ENCODE measurements at places on chromosomes 5 and 9.

DNA sequence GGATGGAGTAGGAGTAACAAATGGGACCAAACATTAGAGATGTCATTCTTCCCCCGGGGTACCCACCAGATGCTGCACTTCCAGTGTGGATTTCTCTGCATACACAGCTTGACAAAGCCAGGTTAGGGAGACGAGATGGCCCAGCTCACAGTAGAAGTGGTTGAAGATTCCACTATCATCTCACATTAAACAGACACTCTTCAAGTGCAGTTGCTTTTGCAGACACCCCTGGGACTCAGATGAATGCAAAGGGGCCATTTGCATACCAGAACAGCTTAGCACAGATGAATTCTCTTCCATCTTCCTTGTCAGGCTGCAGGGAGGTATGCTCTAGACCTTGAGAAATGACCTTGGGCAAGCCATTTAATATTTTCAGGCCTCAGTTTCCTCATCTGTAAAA lies 12.6 kb upstream of the C5orf58 start:
- DNase-seq = no peak

GRCh38 chr5:170268884-170269283 lies 28.7 kb downstream of the LCP2 start:
- no peak for DNase-seq

- DNase-seq = no peak
These were observed 78.0 kb downstream of the YIPF5 start for GRCh38 chr5:144092508-144092907.

GRCh38 chr5:143992496-143992895 lies 178.0 kb downstream of the YIPF5 start:
- no peak for DNase-seq

GRCh38 chr5:138029501-138029900 lies 3.4 kb downstream of the FAM13B start:
- DNase-seq = no peak

DNA sequence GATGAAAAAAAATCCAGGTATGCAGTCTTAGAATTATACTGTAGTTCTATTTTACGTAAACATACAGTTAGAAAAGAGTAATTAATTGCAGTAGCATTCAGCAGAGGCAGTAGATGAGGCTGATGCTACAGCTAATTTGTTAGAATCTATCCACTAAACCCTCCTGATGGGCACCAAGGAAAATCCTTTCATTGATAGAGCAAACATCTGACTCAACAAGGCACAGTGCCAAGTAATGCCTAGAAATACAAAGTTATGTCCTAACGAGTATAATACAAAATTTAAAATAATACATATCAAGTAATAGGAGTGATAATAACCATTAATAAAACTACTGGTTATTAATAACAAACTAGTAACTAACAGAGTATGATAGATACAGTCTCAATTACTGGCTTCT lies 9.0 kb downstream of the MOCS2 start:
- DNase-seq = no peak

GRCh38 chr5:179758955-179759354 lies 26.3 kb downstream of the MAML1 start:
- DNase-seq = no peak

- DNase-seq = no peak
These were observed 10.1 kb downstream of the MYMK start for GRCh38 chr9:133514460-133515239.

DNA sequence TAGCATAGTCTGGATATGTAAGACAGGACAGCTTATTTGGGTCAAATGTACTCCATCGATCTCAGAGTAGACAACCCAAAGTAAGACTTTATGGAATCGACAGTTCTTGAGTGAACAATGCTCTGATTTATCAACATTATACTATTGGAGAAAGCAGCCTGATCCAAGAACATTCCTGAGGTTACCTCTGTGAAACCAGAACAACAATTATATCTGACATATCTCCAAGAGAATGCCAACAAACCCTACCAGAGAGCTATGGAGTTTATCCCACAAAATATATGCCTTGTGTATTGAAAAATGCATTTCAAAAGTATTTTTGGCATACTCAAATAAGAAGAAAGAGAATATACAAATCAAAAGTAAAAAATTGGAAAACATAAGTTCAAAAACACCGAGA lies 1985.9 kb downstream of the EFNA5 start:
- no peak for DNase-seq

- DNase-seq = no peak
These were observed 274.3 kb downstream of the CDH18 start for GRCh38 chr5:19713740-19714139.

- DNase-seq = no peak
These were observed 49.2 kb downstream of the FAM240B start for GRCh38 chr9:38670542-38671371.

DNA sequence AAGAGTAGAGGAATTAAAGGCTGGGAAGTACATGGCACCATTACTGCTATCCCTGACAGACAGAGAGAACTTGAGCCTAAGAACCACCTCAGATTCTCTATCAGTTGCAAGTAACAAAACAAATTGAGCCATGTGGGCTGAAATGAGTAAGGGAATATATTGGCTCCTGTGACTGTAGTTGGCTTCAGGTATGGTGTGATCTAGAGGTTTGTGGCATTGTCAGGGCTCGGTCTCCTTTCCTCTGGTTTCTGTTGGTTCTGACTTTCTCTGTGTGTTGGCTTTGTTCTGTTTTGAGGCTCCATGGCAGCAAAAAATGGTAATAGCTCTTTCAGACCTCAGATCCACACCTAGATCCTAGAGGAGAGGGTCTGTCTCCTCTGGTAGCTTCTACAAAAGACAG lies 5.7 kb downstream of the GALNT10 start:
- DNase-seq = no peak

DNA sequence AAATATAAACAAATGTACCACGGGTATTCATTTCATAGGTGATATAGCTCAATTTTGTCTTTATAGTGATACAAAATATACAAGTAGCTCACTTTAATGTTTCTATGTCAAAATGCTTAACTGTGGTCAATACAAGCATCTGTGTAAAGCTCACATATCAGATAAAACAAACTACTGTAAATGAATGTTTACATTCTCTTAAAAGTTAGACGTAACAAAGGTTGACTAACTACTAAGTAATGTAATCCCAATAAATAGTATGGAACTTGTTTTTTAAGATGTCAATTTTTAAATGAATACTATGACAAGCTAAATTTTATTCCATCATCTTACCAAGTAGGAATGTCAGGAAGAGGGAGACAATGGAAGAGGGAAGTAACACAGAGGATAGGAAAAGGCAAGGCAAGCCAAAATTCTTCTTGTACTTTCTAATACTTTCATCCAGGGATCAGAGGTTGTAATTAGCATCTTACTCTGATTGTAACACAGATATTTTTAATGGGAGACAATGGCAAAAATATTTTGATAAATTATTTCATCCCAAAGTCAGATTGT lies 105.5 kb downstream of the STRBP start:
- no peak for DNase-seq

DNA sequence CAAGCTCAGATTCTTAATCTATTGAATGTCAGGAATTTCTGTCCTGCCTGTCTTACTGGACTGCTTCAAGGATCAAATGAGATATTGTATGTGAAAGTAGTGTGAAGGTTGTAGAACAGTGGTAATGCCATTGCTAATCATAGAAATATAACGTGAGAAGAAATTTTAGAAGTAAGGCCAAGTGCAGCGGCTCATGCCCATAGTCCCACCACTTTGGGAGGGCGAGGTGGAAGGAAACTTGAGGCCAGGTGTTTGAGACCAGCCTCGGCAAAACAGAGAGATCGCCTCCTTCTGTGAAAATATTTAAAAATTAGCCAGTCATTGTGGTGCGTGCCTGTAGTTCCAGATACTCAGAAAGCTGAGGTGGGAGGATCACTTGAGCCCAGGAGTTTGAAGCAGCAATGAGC lies 5.1 kb upstream of the HSPA5 start:
- DNase-seq = no peak

DNA sequence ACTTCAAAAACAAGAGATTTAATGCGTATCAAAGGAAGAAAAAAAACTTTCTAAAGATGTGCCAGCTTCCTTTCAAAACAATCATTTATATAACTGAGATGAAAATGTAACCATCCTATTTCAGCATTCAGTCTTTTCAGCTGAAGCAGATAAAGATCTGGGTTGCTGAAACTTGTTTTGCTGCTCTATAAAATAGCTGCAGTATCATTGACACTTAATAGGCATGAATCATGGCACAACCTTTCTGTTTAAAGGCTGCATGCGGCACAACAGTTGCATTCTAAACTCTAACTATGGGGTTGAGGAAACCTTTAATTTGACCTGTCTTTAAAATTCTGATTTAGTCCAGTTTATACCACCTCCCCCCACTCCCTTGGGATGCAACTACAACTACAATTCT lies 196.7 kb downstream of the MPDZ start:
- DNase-seq = no peak

DNA sequence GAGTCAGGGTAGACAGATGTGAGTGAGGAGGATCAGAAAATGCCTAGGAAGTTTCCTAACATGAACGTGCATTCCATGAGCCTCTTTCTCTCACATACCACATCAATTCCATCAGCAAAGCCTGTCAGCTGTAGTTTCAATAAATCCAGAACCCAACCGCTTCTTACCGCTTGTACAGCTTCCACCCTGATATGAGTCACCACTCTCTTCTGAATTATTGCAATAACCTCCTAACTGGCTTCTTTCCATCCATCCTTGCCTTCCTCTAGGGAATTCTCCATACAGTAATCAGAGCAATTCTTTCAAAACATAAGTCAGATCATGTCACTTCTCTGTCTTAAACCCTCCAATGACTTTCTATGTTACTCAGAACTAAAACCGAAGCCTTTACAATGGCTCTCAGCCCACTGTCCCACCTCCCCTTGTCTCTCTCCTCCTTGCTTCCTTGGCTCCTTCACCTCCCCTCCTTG lies 8.1 kb upstream of the RAD23B start:
- no peak for DNase-seq

GRCh38 chr9:115494393-115494792 lies 376.4 kb upstream of the TNC start:
- DNase-seq = no peak

- DNase-seq = no peak
These were observed 262.5 kb downstream of the ELAVL2 start for GRCh38 chr9:23563517-23563916.

DNA sequence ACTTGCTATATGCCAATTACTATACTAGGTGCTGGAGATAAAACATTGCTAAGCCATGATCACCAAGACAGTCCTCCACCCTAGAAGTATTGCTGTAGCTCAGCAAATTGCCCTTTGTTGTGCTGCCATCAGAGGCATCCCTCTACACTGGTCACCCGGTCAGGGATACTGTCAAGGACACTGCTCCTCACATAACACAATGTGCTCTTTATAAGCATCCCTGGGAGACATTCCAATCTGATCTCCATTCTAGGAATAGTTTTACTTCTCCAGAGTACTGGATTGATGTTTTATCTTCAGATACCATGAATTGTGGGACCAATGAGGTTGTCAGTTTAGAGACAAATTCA lies 10.4 kb upstream of the DNAJA1 start:
- DNase-seq = no peak

DNA sequence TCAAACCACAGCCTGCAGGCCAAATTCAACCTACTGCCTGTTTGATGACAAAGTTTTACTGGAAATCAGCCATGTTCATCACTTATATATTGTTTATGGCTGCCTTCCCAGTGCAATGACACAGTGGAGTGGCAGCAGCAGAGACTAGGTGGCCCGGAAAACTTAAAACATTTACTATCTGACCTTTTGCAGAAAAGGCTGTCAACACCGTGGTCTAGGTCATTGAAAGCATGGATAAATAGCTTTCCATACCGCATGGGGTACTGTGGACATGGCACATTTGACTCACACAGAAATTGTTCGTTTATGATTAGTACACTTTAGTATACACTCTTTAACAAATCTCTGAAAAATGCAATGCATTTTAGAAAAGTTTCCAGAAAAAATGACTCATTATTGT lies 298.3 kb upstream of the EFNA5 start:
- DNase-seq = no peak

DNA sequence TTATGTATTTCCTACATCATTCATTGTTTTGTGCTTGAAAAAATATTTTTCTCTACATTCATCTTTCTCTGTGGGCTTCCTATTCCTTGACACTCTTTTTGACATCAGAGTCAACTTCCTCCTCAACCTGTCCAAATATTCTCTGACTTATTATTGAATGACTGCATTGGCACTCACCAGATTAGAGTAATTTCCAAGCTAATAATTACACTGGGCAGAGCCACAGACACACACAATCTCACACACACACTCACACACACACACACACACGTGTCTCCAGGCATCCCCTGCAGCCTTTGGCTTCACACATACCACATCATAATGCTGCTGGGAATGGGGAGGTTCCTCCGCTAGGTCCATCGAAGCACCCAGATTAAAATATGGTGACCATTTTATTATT lies 184.5 kb downstream of the SYK start:
- no peak for DNase-seq

GRCh38 chr5:17433406-17433805 lies 64.6 kb upstream of the TAF11L2 start:
- no peak for DNase-seq

- no peak for DNase-seq
These were observed 206.7 kb downstream of the ARRDC3 start for GRCh38 chr5:91176288-91177016.

- DNase-seq = no peak
These were observed 75.2 kb downstream of the CDH6 start for GRCh38 chr5:31268686-31269085.

DNA sequence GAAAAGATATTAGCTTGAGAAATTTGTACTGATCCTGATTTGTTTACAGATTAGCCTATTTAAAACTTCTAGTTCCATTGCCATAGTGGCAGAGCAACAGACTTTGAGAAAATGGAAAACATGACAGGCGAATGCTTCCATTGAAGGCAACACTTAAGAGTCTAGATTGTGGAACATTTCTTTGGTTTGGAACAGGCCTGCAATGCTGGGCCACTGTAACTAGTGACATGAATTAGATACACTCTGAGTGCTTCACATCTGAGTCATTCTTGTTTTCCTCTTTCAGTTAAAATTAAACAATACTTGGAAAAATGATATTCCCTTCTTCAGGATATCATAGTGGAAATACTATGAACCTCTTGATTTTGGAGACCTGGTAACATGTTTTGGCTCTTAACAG lies 453.6 kb upstream of the TUSC1 start:
- no peak for DNase-seq

- no peak for DNase-seq
These were observed 242.4 kb downstream of the EFNA5 start for GRCh38 chr5:107428303-107428813.

GRCh38 chr9:13857521-13857920 lies 456.4 kb downstream of the NFIB start:
- no peak for DNase-seq

GRCh38 chr9:36855448-36856315 lies 178.4 kb downstream of the PAX5 start:
- peak; percentile 23 for DNase-seq

DNA sequence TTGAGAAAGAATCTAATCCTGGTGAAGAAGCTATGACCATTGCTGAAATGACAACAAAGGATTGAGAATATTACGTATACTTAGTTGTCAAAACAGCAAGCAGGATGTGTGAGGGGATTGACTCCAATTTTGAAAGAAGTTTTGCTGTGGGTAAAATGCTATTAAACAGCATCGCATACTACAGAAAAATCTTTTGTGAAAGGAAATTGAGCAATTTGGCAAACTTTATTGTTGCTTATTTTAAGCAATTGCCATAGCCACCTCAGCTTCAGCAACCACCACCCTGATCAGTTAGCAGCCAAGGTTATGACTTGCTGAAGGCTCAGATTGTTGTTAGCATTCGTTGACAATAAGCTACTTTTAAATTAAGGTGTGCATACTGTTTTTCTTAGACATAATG lies 22.5 kb upstream of the ARL14EPL start:
- no peak for DNase-seq

- no peak for DNase-seq
These were observed 56.7 kb upstream of the HTR1A start for GRCh38 chr5:64018966-64019365.
